ENCODE measurements at places on chromosomes 6 and 20.
A peak's percentile ranks its signal among the peaks of the same experiment; 100 is the strongest.

DNA sequence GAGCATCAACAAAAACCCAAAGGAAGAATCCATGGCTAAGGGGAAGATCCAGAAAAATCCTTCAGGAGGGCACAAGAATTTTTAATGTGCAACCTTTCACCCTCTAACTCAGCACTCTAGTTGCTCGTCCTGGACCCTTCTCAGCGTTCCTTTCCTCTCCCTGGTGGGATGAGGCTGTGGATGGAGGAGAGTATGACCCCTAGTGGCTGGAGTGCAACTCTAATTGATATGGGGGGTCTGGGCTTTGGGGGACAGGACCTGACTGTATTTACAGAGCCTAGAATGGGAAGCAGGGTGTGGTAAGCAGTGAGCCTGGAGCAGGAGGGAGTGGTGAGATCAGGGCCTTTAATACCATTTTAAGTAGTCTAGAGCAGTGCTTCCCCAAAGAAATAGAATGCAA lies 83.9 kb upstream of the CEP85L start:
- DNase-seq, result no peak

DNA sequence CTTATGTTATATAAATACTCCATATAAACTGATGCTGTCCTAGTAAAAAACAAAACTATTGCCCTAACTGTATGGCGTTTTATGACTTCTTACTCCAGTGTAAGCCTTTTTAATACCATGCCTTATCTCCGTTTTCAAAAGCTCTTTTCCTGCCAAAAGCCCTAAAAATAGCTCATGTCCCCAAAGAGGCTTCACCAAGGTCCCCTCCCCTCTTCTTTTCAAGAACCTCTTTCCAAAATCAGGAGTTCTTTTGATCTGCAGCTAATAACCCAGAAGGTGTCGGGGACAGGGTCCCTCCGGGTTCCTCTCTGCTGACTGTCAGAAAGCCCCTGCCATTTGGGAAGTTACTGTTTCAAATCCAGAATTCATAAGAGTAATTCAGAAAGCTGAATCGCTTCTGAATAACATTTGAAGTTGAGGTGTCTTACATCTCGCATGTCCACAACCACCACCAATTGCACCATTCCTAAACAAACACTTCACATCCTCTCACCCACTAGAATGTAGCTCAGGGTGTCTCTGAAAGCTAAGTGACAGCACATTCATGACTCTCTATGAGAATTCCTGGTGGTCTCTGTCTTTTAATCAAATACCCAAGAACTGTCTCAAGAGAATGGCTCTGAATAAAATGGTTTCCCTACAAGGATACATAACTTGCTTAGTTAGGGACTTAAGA lies 13.3 kb downstream of the TASP1 start:
- no peak for DNase-seq

DNA sequence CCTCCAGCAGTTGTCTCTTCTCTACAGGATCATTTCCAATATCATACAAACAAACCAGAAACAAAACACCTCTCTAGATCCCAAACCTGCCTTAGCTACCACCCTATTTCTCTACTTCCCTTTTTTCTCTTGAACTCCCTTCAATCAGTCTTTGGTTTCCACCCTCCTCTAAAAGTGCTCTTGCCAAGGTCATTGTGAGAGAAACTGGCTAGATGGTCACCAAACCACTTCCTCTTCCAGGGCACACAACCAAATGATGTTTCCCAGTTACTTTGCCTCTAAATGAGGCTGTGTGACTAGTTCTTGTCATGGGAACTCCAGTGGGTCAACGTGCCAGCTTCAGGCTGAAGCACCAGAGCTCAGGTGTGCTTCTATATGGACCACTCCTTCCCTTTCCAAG lies 85.8 kb upstream of the ARMC2 start:
- DNase-seq, result no peak

DNA sequence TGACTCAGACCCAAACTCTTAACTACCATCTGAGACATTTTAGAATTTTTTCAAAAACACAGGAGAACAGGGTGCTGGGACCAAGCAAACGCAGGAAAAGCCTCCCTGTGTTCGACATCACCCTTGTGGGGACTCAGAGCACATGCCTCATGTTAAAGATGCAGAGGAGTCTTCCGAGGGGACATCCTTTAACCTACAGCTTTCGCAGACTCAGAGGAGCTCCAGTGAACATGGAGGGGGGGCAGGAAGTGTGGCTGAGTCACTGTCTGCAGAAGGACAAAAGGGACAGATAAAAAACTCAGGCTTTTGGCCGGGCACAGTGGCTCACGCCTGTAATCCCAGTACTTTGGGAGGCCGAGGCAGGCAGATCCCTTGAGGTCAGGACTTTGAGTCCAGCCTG lies 15.1 kb downstream of the BMP7 start:
- no peak for DNase-seq

DNA sequence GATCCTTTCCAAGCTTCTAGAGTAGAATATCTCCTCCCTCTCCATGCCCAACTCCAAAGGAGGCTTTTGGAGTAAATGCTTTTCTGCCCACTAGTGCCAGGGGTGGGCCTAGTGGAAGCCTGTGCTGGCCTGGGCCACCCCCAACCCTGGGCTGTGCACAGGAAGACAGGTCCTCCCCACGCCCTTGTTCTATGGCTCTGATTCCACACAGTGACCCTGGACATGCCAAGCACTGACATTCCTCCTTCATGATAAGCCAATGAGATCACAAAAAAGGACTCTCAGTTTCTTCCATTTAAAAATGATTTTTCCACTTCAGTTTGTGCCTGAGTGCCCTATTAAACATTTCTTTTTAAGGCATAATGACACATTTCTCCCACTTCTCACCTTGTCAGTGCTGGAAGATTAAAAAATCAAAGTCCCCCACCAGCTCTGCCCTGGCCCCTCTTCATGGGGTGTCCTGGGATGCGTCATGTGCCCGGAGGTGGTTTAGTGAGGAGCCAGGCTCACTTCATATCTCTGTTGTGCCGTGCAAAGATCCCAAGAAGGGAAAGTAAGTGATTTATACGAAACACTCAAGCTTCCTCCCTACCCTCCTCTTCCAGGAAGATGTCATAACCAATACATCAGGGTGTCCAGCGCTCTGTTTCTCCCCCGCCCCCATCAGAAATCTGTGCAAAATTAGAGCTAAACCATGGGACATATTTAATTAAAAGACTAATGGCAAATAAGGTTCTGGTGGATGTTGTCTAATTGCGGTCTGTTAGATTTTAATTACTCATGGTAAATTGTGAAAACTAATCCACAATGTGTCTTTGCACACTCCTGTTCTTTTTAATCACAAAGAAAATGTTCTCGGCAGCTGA lies 255.0 kb downstream of the NRN1 start:
- DNase-seq, result peak; percentile 25
